Transverse colon (tissue), 4 donors: ENCODE measurements at places on chromosomes 1 and 21.

DNA sequence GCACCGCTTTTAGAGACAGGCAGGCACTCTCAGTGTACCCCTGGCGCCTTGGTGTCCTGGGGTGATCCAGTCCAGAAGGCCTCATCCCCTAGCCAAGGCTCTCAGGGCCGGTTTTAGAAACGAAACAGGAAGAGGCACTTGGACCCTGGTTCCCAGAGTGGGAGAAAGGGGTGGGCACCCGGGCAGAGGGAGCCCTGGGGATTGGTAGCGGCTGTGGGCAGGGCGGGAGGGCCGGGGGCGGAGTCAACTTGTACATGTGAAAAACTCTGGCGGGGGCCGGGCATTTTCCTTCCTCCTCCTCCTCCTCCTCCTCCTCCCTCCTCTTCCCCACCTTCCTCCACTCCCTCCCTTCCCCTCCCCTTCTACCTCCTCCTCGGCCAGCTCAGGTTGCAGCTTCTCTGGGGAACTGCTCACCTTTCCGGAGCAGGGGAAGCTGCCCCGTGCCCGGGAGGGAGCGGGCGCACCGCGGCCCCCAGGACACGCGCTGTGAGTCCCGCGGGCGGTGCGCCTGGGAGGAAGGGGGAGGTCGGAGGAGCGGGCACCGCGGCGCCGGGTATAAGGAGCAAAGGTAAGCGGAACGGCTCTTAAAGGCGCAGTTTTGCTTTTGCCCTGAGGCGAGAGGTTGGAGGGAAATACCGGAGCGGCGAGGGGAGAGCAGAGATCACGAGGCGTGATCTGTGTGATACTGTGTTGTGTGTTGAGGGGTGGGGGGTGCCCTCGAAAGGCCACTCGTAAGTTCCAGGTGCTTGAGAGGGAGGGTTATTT, at the start of gene CDK18:
TSS of gene CDK18 (plus strand) at position 359 of the 765 bp plus-strand sequence. CDS start 18,499 bp downstream, outside the sequence.
- H3K27ac ChIP-seq: peak within 1 kb of the TSS; percentile 83
- peak within 1 kb of the TSS; percentile 71 for H3K4me3 ChIP-seq
- no peaks in the 10 kb centered on the region for H3K36me3 ChIP-seq
- peak; percentile 91 for DNase-seq

DNA sequence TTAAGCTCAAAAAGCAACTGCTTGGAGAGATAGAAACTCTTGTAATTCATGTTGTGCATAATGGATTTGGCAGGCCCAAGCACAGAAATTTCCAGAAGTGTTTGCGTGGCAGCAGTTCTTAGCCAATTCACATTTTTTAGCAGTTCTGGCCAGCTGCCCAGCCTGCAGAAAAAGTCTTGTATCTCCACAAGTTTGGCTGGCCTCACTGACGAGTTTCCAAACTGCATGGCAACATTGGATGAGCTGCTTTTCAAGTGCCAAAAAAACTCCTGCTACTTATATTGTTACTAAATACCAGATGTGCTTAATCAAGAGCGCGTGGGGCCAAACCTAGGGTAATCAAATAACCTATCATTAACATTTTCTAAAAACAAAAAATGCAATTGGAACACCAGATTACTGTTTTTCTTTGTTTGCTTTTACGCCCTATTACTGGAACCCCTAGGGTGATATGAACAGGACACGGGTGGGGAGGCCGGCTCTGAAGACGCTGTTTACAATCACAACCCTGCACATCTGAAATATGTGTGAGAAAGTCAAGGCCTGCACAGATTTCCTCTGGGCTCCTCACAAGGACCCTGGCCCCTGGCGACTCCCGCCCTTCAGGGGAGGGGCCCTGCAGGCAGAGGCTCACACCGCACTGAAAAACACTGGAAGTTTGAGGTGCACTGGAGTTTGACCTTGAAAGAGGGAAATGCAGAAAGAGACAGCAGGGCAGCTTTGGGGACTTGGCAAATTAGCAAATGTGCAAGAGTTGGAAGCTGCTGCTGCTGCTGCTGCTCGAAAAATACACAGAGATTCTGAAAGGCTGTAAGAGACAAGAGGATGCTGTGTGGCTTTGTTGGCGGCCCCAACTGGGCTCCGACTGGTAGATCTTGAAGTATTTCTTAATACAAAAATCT, 55.2 kb upstream of the TARBP1 start:
- peaks cover 79% of the 10 kb centered on the region for H3K4me1 ChIP-seq
- peak; percentile 80 for DNase-seq
- H3K27ac ChIP-seq: peak overlapping the region; percentile 93

GRCh38 chr1:168553680-168554553, 10.1 kb upstream of the XCL2 start:
- no peaks in the 10 kb centered on the region for H3K27me3 ChIP-seq
- no peak overlapping the region for H3K4me3 ChIP-seq
- no peak for DNase-seq
- no peaks in the 10 kb centered on the region for H3K4me1 ChIP-seq
- H3K36me3 ChIP-seq: no peaks in the 10 kb centered on the region
- no peak overlapping the region for H3K27ac ChIP-seq

DNA sequence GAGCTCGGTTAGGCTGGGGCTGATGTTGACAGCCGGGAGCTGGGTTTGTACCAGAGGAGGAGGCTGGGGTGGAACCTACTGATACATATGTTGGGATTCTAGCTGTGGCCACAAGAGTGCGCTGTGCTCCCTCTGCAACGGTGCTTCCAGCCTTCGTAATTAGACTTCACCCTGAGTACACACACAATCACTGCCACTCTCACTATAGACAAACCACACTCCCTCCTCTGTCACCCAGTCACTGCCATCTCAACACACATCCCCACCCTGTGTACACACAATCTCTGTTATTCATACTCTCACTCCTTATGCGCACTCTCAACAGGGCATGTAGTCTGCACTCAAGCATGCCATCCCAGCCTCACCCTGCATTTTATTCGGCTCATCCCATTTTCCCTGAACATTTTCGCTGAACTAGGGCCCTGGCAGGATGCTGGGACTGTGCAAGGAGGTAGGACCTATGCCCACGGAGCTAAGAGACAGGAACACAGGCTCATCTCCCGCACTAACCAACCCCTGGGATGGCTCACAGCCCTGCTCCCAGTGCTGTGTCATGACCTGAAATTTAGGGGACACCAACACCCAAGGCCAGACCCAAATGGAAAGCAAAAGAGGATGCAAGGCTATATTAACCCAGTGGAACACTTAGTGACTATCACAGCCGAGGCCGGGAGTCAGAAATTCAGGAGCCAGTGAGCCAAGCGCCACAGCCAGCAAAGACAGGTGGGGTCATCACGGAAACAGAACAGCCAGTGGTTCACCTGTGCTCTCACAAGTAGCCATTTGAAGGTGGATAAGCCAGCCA, 5.7 kb downstream of the GJB3 start:
- no peak overlapping the region for H3K27ac ChIP-seq
- peak; percentile 86 for DNase-seq

DNA sequence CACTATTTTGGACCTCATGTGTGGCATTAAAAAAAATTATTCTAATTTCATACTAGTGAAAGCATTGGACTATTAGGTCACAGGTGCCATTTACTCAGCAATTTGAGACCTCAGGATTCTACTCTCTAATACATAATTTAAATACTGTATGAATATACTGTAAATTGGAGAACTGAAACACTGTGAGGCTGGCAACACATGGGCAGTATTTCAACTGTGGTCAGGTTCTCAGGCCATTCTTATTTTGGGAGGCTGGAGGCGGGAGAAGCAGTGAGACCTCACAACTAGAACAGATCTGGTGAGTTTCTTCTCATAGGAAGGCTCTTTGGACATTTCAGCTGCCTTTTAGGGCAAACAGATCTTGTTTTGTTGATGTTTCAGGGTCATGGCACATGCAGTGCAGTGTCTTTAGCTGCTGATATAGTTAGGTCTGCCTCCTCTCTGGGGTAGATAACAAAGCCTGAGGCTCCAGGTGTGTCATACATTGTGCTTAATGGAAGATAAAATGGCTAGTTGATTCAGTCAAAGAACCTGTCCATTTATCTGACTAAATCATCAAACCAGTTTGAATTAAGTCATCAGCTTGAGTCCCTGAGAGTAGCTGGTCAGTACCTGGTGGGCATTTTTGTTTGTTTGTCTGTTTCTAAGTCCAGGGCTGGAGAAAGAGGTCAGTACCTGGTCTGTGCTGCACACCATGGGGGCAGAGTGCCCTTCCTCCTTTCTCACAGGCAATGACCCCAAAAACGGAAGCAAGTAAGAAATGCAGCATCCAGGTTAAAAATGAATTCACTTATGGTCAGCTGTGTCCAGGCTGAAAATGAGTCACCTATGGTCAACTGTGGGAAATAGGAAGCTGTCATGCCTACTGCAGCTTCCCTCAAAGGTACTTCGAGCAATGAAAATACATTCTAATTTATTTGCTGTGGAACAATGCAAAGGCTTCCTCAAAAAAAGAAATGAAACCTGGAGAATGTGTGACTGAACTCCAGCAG, 216.2 kb downstream of the SDCCAG8 start:
- no peaks in the 10 kb centered on the region for H3K27me3 ChIP-seq
- no peak for DNase-seq
